ENCODE measurements at places on chromosomes 6 and 20. TPM values are rescaled to one million over a fixed set of nuclear protein-coding genes. Genes with fewer than 3 reads are reported as not detected.

SAMD3 gene
- 0.99 TPM for polyA plus RNA-seq

STMND1 gene
- polyA plus RNA-seq: 4.8 TPM

LY6G6C gene
- polyA plus RNA-seq: 0.17 TPM

DNA sequence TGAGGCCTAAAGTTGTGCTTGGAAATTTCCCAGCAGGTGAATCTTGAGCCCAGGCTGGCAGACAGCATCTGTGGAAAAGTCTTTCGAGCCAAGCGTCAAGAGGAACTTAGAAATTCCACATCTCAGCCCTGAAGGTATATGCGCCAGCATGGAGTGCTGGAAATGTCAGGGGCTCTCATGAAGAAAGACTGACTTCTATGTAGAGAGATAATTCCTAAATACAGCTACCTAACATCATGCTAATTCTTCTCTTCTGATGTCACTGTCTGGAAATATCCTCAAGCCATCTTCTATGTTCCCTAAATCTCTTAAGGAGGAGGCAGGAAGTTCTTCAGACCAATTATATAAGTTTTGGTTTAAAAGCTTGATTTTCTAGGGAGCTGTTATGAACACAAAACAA is 492.4 kb upstream of the MARCKS start:
- DNase-seq: no peak

DNA sequence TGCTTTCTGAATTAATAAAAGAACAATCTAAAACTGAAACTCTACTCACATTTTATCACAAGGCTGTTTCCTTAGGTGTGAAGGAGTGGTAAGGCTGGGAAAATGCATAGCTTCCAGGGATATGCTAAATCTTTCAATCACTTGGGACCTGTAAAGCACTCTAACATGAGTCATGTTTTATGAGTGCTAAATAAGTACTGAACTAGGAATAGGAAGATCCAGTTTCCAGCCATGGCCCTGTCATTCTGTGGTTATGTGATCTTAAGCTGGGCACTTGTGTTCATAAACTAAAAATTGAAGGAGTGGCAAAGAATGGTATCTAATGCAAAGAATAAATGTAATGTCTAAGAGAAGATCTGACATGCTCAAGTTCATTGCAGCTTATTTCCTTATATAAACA is 6.1 kb upstream of the TMEM200A start:
- no peak for DNase-seq

DNA sequence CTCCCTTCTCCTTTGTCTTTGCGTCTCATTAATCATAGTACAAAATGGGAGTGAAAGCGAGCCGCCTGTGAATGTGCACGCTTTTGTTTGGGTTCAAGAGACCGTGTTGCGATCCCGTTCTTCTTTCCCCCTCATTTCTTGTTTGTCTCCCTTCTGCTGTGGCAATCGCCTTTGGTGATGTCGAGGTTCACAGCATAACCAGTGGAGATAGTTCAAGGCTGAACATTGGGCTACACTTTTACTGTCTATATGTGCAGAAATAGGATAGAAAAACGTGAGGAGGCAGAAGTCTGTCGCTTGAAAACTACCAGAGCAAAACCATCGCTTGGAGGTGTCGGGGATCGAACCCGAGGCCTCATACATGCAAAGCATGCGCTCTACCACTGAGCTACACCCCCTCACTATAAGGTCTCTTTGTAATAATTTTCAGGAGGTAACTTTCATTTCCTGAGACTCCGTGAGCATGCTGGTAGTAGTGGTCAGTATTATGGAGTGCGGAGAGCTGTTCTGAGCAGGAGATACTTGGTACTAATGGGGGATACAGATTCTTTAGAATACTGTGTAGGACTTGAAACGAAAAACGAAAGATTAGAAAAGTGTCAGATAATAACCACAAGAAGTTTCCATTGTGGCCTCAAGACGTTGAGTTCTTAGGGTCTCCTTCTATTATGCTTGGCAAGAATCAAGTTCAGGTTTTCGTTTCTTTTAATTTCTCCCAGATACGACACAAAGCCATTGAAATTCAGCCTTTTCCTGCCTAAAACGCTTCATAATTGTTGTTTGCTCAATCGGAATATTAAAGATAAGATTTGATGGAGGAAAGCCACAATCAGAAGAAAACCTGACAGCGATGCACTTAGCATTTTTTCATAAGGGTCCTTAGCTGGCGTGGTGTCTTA is 106.6 kb downstream of the TRIM27 start:
- DNase-seq: no peak
